ENCODE measurements at places on chromosomes 4 and X. TPM values are rescaled to one million over a fixed set of nuclear protein-coding genes. Genes with fewer than 3 reads are reported as not detected.
A peak's percentile ranks its signal among the peaks of the same experiment; 100 is the strongest.

- no peak for DNase-seq
Observed at GRCh38 chrX:9555354-9555753, 90.5 kb downstream of the TBL1X start.

DNA sequence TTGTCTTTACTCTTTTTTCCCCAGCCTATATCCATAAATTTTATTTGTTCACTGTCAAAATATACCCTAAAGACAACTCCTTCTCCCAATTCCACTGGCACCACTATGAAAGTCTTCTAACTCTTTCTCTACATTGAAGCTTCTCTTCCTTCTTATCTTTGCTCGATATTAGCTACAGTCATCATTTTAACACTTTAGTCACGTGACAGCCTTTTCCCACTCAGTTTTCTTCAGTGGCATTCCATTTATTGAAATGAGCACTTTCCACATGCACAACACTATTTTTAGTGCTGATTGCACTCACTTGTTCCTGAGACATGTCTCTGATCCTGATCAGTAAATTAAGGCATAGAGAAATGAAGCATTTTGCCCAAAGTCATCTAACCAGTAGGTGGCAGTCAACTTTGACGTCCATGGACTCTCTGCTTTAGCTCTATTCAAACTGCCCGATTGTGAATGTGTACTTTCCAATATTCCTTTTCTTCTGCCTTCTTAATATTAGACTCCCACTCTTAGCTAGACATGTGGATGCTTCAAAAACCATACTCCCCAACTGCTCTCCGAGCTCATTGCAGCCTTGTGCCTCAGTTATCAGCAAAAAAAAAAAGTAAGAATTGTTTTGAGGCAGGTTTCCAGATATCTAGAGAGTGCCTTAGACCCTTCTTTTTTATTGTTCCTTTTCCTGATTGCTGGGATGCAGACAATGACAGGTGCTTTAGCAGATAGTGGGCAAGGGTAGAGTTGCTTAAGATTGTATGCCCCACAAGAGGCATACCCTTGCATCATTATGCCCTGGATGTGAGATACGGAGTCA is 394.4 kb upstream of the ADGRL3 start:
- no peak for DNase-seq

GRCh38 chr4:156764846-156765245 is 206.8 kb downstream of the PDGFC start:
- no peak for DNase-seq

- no peak for DNase-seq
Observed at GRCh38 chr4:22356987-22357596, 158.8 kb downstream of the ADGRA3 start.

DNA sequence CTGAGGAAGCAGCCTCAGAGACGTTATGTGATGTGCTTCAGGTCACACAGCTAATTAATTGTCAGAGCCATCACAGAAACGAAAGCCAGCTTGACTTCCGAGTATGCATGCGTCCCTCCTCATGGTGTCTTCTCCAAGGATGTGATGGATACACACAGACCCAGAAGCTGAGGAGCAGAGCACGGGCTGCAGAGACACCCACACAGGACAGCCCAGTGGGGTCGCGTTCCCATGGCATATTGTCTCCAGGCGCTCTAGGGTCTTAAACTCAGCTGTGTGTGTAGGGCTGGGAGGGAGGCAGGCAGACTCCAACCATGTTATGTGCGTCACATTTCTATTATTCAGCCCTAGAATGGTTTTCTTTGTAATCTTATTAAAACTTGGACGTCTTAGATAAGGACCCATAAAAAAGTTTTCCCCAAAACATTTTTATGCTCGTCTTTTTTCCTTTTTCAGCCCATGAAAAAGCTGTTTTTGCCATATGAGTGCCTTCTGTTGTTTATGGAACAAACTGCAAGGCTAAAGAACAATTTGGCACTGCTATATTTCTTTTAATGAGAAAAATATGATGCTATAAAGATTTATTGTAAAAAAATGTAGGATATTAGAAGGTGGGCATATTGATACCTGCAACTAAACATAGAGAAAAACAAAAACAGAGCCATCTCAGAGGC is 48.5 kb downstream of the TENM3 start:
- no peak for DNase-seq

GRCh38 chr4:22324422-22324821 is 191.4 kb downstream of the ADGRA3 start:
- DNase-seq: no peak

DNA sequence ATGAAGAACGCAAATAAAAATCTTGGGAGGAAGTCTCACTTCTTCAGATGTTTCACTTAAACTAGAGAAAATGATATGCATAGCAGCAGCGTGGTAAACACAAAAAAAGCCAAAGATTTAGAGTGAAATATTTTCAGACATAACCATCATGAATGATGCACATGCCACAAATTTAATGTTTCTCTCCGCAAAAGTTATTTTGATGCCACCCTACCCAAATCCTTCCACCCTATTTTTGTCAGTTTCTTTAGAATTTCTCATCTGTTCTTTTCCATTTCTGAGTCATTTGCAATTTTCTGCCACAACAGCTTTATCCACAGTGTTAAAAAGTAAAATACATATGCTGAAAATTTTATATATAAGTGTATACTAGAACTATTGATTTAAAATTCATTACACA is 1663.7 kb upstream of the ADGRL3 start:
- DNase-seq: no peak

DNA sequence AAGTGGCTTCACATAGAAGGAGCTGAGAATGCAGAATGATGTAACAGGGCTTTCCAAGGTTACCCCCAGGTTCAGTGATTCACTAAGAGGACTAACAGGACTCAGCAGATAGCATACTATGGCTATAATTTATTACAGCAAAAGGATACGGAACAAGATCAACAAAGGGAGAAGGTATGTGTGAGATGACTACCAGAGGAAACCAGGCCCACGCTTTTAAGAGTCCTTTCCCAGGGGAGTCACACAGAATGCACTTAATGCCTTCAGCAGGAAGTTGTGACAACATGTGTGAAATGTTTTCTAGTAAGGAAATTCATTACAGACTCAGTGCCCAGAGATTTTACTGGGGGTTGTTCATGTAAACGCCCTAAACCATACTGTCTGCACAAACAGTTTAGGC is 373.6 kb upstream of the MAGEB2 start:
- no peak for DNase-seq

GRCh38 chr4:145481164-145481941 is at the start of gene SMAD1:
Gene SMAD1 (plus strand): TSS chr4:145481853. CDS start chr4:145514614, 32,761 bp downstream.
- DNase-seq: peak; percentile 93

DNA sequence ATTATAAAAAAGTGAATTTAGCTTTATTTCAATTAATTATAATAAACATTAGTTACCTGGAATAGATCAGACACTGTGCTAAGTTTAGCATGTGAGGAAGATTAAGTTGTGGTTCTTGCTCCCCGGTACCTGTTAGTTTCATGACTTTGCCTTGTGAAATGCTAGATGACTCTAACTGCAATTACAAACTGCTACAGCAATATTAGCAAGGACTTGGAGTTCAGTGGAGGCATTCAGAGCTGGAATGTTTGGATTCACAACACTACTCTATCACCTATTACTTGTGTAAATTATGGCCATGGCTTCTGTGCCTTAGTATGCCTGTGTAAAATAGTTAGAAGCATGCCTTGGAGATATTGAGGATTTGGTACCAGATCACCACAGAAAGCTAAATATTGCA is 21.4 kb upstream of the ANXA10 start:
- no peak for DNase-seq

GRCh38 chrX:51862920-51863319 is 30.5 kb upstream of the MAGED1 start:
- DNase-seq: no peak

DNA sequence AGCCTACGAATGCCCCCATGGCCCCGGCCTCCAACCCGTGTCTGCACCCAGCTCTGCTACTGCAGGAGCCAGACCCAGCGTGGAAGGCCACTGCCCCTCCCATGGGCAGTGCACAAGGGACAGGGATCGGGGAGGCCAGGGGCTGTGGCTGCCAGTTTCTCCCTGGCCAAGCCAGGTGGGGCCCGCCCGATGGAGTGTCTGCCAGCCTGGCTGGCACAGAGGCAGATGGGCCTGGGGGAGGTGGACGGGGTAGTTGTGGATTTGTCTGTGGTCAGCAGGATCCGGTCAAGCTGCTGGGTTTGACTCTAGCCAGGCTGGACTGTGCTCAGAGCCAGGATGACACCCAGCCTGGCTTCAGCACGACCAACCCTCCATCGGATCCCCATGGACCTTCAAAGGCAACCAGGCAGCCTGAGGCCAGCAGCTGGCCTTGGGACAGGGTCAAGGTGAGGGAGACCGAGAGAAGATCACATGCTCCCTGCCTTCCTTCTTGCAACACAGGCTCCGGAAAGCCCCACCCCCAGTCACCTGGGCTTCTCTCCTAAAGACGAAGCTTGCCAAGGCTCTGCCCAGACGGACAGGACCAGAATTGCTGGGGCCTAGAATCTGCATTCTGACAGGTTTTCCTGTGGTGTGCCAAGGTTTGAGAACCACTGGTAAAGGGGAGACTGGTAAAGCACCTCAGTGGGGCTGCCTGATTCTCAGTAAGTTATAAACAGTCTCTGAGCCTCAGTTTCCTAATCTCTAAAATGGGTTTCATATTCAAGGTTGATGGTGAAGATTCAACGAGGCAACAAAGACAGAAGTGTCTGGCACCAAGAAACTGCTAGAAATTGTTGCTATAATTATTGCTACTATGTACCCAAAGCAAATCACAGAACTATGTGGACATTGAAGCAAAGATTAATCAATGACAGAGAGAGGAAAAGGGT is 78.6 kb downstream of the PPP2R2C start:
- DNase-seq: no peak

DNA sequence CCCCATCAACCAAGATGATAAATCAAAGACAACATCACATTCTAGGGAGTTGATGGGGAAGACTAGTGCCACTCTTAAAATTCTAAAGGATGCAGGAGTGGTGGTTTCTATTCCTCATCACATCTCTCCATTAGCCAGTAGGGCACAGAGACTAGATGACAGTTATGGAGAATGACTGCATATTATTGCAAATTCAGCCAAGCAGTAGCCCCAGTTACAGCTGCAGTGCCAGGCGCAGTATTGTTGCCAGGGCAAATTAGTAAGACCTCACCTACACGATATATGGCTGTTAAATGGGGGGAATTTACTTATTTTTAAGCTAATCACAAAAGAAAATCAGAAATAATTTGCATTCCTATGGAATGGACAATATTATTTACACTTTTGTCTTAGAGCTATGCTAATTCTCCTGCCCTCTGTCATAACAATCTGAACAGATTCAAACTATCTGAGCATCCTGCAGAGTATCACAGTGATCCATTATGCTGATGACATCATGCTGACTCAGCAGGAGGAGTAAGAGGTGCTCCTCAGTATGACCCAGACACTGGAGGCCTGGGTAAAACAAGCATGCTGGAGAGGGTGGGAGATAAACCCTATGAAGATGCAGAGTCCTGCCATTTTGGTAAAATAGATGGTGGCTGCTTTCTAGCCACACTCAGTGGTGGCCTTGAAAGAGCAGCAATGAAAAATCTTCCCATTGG is 24.7 kb downstream of the ETNPPL start:
- DNase-seq: no peak

GRCh38 chrX:14303891-14304290 is 225.4 kb upstream of the GLRA2 start:
- DNase-seq: no peak

DNA sequence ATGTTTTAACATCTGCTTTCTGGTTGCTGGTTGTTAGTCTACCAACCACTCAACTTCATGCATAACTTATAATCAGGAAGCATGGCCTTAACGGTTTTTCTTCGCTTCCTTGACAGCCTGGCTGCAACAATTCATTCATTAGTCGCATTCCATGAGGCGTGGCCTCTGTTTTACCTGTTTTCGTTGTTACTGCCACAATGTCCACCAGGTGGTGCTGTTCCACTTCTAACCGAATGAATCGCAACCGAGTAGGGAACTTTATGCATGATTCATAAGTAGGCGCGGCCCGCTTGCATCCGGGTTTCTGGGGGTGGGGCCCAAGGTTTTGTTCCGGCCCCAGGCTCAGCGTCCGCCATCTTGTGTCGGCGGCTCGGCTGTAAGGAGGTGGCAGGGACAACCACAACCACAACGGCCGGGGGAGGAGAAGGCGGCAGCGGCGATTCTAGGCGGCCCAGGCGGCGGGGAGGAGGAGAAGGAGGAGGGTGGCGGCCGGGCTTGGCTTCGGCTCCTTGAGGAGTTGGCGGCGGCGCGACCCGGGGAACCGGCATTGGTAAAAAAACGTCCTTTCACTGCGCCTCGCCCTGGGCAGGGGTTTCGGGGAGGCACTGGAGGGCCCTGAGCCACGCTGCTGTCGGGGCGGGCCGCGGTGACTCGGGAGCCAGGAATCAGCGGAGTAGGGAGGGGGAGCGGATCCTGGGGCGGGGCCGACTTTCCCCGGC is at the start of gene UBA1:
UBA1 (plus strand) TSS at position 355 of the 719 bp plus-strand sequence. CDS start 4,974 bp downstream, outside the sequence.
- DNase-seq: peak; percentile 91

DNA sequence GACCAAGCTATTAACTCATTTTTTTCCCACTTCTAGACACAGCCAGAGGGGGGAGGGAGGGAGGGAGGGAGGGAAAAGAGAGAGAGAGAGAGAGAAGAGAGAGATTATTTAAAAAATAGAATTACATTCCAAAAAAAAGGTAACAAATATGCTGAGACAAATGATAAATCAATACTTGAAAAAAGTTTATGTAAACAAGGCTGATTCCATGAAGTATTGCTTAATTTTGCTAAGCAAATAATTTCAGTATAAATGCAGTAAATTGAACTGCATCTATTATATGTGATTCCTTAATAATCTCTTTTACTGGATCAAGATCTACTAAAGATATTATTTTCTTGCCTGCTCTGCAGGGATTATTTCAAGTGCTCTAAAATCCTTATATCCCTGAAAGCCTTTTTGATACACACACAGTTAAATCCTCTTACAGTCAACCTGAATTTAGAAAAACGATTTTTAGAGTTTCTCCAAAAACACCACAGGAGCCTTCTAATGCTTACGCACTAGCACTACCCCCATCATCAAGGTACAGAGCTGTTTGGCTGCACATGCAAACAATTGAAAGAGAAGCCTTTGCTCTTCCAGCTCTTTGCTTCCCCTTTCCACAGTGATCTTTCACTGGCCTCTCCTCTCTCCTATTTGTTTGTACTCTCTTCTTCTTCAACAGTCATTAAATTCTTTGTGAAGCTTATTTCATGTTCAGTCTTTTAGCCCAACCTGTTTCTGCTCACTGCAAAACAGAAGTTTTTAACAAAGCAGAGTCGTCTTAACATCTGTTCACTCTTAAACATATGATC is 426.3 kb upstream of the FAM241A start:
- DNase-seq: no peak

DNA sequence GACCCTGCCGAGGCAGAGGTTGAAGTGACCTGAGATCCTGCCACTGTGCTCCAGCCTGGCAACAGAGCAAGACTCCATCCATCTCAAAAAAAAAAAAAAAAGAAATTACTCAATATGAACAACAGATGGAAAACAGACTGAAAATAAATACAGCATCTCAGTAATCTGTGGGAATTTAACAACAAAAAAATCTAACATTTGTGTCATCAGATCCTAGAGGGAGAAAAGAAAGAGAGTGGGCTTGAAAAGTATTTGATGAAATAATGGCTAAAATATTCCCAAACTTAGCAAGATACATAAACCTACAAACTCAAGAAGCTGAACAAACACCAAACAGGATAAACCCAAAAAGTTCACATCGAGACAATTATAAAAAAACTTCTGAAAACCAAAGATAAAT is 84.7 kb downstream of the CENPC start:
- no peak for DNase-seq

GRCh38 chr4:4694296-4694772 is 152.5 kb upstream of the STX18 start:
- DNase-seq: no peak

The POU3F4 gene
- not detected for total RNA-seq

The CD40LG gene
- total RNA-seq: 0.15 TPM

The NDST4 gene
- not detected for total RNA-seq

The SYTL5 gene
- 2.4 TPM for total RNA-seq

The MTNR1A gene
- total RNA-seq: not detected

The GAGE12J gene
- 0.73 TPM for total RNA-seq

The G6PD gene
- total RNA-seq: 5.6 TPM

The HCCS gene
- total RNA-seq: 9.6 TPM

Measured in left lobe of liver (tissue), 2 donors.